ENCODE measurements at places on chromosomes 5 and 9.

DNA sequence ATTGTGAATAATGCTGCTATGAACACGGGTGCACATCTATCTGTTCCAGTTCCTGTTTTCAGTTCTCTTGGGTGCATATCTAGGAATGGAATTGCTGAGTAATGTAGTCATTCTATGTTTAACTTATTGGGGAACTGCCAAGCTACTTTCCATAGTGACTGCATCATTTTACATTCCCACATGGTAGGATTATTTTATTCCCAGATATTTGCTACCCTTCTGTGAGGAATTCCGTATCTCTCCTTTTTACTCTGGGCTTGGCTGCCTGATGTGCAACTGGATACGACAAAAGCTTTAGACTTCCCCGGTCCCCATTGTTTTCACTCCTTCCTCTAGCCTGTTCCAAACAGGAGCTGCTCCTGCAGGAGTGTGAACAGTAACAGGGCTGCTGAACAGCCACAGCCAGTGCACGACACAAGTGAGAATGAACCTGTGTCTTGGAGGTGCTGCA is 7.2 kb downstream of the TAS2R1 start:
- no peak for DNase-seq

DNA sequence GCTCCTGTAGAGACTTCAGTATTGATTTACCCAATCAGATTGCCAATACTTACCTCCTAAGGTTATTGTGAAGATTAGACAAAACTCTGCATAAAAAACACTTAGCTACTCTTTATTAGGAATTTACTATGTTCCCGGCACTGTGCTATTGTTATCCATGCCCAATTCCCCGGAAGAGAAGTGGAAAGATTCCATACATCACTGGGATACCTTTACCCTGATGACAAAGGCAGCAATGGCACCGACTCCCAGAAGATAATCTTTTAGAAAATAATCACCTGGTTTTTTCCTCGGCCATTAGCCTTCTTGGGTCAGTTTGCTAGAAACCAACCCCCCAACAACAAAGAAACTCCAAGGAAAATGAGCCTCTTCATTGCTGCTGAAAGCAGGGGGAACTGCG is 226.0 kb downstream of the SNX18 start:
- DNase-seq, result no peak

- DNase-seq, result no peak
Measured at GRCh38 chr9:5749306-5749705, 83.6 kb downstream of the ERMP1 start.

DNA sequence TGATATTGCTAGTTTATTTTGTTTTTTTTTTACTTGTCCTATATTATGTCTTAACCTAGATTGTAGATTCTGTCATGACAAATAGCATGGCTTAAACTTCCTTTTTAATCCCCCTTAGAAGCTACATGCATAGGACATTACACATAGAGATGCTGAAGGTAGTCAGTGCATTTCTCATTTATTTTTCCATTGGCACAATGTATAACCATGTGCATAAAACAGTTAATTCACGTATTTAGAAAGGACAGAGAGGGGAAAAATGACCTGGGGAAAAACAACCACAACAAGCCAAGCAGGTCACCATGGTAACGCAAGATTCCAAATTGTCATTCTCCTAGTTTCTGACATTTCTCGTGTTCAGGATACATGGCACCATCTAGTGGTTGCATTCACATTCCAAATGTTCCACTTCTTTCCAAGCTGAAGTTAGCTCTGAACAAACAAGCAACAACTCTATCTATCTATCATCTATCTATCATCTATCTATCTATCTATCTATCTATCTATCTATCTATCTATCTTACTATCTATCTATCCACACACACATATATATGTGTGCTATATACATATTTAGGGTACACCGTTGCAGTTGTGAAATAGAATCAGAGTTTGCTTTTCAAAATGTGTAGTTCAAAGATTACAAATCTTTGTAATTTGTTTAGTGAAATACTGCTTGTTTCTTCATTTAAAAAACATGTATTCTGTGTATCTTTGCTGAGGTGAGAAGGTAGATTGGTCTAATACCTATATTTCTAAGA is 487.2 kb upstream of the ST8SIA4 start:
- DNase-seq, result no peak

DNA sequence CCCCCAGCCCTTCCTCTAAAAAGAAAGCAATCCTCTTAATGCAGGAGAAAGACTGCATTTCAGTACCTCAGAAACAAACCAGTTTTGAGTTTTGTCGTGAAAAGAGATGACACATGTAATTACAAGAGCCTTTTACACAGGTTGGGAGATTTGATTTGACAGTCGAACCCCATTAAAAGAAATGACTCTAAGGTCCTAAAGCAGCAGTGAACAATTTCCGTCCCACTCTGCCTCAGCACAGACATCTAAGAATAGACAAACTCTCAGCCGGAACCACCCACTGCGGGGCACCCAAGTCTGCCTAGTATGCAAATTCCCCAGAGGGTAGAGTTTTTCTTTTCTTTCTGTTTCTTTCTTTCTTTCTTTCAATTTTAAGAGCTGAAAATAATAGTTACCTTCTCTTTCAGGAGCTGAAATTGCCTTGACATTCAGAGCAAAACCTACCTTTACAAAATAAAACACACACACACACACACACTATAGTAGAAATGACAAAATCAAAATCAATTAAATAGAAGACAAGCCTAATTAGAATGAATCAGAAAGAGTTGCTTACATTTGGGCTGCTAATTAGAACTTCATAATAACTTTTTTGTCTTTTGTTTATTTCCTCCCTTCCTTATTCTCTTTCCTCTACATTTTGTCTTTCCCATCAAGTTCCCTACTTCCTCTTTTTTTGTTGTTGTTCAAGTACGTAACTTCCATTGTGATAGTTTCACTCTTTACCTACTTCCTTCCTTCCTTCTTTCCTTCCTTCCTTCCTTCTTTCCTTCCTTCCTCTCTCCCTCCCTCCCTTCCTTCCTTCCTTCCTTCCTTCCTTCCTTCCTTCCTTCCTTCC is 65.1 kb downstream of the BASP1 start:
- DNase-seq, result peak; percentile 73

DNA sequence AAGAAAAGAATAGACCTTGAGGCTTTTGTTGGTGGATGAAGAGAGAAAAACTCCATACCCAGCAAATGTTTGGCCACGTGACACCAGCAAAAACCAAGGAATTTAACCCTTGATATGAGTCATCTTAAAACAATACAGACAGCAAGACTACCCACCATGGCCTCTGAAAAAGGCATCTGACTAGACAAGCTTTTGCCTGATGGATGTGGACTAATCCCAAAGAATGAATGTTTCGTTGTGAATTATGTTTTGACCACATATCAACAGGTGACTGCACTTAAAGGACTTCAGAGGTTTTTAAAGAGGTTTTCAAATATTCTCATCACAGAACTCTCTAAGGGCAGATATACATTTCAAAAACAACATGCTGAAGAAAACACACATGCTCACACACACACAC is 33.0 kb upstream of the SLC1A3 start:
- DNase-seq, result no peak

- DNase-seq, result no peak
Measured at GRCh38 chr5:126837906-126838539, 61.1 kb downstream of the LMNB1 start.

DNA sequence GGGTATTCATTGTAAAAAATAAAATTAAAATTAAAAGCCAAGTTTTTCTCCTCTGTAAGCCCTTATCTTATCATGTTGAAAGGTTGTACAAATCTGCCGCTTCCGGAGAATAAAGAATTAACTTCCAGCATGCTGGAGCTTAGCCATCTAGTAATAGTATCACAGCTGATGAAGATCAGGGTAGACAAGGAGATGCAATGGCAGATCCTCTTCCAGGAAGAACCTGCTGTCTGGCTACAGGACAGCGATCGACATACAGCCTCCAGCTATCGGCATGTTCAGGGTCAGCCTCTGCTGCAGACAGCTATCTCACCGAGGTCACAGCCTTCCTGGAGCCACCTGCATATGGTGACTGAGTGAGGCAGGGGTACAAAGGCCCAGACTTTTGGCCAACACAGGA is 82.6 kb downstream of the MED27 start:
- DNase-seq, result no peak

GRCh38 chr9:89000371-89000781 is 9.1 kb downstream of the S1PR3 start:
- no peak for DNase-seq

DNA sequence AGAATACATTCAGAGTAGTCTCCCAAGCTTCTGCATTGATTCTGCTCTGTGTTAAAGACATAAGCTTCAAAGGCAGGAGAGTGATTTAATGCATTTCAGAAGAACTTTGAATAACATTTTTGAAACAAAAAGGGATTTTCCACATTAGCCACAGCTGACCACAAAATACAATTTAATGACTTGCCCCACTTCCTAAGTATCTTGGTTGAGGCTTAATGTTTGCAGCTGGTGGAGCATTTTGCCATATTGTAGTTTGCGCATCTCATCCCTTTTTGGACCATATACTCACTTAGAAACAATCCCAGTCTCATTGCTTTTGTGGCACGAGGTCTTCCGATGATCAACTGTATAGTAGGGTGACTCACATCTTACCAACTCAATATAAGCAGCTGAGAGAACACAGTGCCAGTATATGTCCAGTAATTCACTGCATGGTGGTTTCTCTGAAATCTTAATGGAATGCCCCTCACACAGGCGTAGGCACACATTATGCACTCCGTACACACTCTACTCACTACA is 455.8 kb upstream of the PTGER4 start:
- peak; percentile 20 for DNase-seq

GRCh38 chr9:110967196-110967595 is 71.1 kb downstream of the LPAR1 start:
- DNase-seq, result no peak

DNA sequence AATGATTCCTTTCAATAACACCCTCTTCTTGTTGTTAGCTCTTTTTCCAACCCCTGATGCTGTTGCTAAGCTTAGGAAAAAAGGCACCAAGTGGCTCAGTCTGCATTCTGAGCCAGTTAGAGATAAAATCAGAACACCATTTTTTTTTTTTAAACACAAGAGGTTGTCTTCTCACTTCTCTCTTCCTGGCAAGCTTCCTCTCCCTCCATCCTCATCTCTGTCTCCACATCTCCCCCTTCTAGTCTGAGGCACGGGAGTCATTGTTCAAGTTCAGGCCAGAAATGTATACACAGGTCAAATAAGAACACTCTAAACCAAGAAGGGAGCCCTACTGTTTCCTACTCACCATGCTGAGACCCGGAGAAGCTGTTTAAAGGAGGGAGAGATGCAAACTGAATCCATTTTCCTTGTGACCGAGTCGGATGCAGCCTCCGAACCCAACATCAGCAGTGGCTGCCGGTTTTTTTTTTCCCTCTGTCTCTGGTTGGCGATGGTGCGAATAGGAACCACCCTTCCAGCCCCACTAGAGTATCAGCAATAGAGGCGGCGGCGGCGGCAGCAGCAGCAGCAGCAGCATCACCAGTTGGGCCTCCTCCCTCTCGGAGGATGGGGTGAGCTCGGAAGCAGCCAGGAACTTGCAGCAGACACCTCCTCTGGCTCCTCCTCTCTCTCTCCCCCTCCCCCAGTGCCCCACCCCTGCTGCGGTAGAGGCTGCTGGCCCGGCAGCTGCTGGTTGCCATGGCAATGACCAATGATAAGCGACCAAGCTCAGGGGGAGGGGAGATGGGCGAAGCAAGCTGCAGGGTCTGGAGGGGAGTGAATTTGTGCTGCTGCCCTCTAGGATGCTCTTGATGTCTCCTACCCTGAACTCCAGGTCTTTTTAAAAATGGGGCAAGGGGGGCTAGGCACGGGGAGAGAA is at the start of gene JAKMIP2:
Gene JAKMIP2 (minus strand): TSS at position 619 of the 919 bp plus-strand sequence. CDS start 110,922 bp downstream, outside the sequence.
- DNase-seq, result peak; percentile 17

DNA sequence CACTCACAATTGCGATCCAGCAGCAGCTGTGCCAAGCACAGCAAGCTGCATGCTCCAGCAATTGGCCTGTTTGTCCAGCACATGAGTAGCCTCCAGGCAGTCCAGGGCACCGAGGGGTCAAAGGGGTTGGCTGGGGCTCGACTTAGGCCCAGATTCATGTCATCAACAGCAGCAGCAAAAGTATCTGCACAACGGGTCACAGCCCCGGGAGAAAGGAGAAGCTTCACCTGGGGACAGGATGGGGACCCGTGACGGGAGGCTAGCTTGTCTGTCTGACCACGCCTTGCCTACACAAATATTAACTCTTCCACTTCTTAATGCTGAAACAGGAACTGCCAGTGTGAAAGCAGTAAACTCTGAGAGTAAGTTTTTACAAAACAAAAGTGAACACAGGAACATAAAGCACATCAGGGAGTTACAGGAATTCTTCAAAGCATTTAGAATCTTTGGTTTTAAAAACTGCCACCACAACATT is 191.2 kb downstream of the PIK3R1 start:
- peak; percentile 50 for DNase-seq

Measured in GM13976 (cell line).